ENCODE measurements at places on chromosomes 4 and X.
A peak's percentile ranks its signal among the peaks of the same experiment; 100 is the strongest.

GRCh38 chr4:24104158-24104565 is 214.3 kb upstream of the PPARGC1A start:
- DNase-seq: no peak

DNA sequence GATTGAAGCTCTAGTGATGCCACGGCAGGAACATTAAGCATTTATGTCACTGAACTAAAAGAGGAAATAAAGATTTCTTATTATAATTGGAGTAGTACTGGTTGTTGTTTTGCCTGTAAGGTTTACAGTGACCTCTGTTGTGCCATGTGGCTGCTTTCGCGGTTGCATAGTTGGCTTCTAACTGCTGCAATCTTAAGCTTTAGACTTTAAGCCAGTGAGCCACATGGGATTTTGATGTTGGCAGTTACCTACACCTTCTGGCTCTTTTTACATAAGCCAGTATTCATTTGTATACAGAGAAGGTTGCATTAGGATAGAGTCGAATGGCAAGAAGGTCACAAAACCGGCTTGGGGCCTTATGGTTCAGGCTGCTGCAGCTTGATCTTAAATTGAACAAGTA is 1311.6 kb downstream of the RAPGEF2 start:
- no peak for DNase-seq

DNA sequence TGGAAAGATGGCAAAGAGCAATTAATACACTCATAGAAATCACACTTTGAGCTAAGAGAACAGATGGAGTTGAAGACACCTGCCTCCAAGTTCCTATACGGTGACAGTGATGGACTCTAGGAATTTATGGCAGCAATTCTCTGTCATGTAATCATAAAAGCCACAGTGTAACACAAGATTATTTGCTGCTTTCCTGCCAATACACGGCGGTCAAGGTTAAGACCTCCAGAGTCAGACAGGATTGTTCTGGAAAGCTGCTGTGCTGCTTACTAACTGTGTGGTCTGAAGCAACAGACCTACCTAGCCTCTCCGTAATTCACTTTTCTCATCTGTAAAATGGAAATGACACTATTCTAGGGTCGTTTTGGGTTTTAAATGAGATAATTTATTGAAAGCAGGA is 14.6 kb upstream of the KIT start:
- DNase-seq: no peak

DNA sequence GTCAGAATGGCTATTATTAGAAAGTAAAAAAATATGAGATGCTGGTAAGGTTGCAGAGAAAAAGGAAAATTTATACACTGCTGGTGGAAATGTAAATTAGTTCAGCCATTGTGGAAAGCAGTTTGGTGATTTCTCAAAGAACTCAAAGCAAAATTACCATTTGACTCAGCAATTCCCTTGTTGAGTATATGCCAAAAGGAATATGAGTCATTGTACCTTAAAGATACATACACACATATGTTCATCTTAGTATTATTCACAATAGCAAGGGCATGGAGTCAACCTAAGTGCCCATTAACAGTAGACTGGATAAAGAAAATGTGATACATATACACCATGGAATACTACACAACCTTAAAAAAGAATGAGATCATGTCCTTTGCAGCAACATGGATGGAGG is 148.2 kb downstream of the COMMD8 start:
- DNase-seq: peak; percentile 8

DNA sequence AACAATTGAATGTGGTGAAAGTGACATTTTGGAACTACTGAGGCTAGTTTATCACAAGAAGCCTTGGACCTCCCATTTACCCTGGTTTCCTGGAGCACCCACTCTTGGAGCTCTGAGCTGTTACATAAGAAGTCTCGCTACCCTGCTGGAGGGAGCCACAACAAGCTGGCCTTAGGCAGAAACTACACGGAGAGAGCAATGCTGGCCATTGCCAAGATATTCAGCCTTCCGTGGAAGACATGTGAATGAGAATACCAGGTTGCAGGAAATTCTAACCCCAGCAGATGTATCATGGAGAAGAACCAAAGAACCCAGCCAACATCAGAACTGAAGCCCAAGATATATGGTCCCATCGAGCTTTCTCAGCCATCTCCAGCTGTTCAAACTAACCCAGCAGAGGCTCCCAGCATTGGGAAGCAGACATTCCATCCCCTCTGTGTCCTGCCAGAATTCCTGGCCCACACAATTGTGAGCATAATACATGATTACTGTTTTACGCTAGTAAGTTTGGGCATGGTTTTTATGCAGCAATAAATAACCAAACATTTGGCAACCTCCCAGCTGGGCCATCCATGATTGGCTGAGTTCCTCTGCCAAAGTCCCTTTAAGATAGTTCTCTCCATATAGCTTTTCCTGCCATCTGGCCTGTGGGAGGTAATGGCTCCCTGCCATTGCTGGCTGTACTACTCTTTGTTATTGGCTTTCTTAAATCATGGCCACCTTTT is 17.9 kb upstream of the PDE5A start:
- no peak for DNase-seq

- DNase-seq: no peak
Measured at GRCh38 chr4:41541687-41542094, 3.7 kb downstream of the LIMCH1 start.

- no peak for DNase-seq
Measured at GRCh38 chrX:39159921-39160507, 358.8 kb downstream of the MID1IP1 start.

DNA sequence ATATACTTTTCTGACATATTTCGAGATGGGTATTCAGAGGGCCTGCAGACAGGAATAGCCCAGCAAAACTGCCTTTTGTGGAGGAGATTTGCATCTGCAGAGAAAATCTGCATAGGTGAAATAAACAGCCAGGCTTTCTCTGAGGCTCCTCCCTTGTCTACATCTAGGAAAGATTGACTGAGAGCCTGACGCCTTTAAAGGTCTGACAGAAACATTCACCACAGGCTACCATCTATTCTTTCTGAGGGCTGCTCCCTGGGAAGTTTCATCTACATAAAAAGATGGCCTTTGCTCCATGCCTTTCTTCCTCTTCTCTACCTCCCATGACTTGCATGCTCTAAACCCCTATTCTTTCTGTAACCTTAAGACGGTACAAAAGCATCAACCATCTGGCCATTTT is 55.0 kb upstream of the AP1S2 start:
- DNase-seq: no peak

DNA sequence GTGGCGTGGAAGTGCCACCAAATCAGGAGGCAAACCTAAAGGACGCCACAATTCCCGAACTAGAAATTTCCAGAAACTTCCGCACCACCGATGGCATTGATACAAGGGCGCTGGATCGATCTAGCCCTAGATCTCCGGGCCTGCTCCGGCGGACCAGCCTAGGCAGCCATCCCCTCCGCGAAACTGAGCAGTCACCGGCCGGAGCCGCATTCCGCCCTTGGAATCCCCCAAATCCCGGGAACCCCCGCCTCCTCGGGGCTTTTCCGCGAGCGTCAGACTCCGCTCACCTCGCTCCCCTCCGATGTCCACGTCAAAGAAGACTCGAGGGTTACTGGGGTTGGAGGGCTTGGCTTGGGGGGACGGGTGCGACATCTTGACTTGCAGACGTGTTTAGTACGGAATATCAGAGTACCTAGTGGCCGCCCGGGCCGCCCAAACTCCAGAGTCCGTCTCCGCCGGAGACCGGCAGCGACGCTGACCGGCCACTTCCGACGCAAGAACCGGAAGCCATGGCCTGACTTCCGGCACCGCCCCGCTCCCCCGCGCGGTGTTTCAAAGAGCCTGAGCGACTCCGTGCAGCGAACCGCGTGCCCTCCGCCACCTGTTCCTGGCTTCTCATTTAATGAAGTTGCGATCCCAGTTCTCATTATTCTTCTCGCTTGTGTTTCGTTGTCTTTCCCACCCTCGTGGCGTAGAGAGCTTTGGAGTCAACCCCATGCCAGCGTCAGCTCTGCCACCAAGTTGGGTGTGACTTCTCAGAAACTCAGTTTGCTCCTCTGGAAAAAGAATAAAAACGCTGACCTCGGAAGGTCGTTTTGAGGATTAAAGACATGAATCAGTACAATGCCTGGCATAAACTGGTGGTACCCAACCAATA is at the start of gene PPID:
TSS of gene PPID (minus strand) at position 480 of the 877 bp plus-strand sequence. CDS start at position 372, 108 bp downstream.
- DNase-seq: no peak

- no peak for DNase-seq
Measured at GRCh38 chrX:72050011-72050410, 81.7 kb downstream of the RTL5 start.

DNA sequence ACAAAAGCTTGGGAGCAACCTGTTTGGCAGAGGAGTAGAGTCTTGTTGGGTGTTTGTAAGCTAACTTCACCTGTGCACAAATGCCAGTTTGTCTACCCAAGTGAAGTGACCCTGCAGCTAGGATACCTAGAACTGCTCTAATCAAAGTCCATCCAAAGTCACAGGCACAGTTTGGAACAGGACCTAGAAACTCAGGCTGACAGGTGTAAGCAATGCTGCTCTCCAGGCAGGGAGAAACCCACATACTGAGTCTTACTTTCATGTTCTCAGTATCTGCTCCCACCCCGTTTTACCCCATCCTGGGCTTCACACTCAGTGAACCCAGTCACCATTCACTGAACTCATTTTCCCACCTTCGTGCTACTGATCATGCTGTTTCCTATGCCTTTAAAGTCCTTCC is 40.3 kb downstream of the MAML3 start:
- DNase-seq: no peak

GRCh38 chr4:77538144-77538543 is 67.5 kb upstream of the CXCL13 start:
- peak; percentile 69 for DNase-seq

- no peak for DNase-seq
Measured at GRCh38 chr4:1328267-1329155, 18.5 kb upstream of the UVSSA start.

- DNase-seq: no peak
Measured at GRCh38 chr4:155569960-155570515, 96.6 kb upstream of the GUCY1A1 start.

- peak; percentile 12 for DNase-seq
Measured at GRCh38 chrX:20968996-20969395, 405.2 kb upstream of the CNKSR2 start.

DNA sequence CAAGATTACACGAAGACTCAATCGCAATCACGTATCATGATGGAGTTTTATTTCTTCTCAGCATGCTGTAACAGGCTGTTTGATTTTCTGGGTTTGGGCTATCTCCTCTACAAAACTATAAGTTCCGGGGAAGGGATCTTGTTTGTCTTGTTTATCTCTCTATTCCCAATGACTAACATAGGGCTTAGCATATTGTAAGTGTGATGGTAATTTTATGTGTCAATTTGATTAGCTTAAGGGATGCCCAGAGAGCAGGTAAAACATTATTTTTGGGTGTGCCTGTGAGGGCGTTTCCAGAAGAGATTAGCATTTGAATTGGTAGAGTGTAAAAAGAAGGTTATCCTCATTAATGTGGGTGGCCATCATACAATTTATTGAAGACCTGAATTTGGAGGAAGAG is 32.8 kb upstream of the C1GALT1C1 start:
- DNase-seq: no peak

DNA sequence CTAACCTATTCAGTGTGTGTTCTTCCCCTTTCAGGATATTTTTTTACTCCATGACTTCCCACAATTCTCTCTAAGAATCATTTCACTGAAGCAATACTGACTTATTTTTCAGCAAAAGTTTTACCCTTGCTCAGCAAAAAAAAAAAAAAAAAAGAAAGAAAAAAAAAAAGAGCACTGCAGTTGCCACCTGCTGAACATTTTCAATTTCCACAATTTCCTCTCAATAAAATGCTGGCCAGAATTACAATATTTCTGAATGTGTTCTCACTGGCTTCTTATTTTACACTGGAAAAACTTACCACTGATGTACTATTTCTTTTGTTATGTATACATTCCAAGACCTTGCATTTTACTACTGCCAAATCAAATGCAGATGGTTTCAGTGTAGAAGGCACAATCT is 210.4 kb downstream of the PAPSS1 start:
- no peak for DNase-seq

Data from epithelial cell of prostate (primary cell).